Mesenteric fat pad (tissue), 1 donor: ENCODE measurements at places on chromosomes 6 and 20. TPM values are rescaled to one million over a fixed set of nuclear protein-coding genes. Genes with fewer than 3 reads are reported as not detected.

The SMOC2 gene
- total RNA-seq, result 46.3 TPM

The SNAI1 gene
- total RNA-seq, result 19.1 TPM

The COL9A3 gene
- 0.42 TPM for total RNA-seq

The PRSS16 gene
- 0.19 TPM for total RNA-seq

The FOXF2 gene
- total RNA-seq, result 2.7 TPM

The COL11A2 gene
- total RNA-seq, result 0.67 TPM

The POLR3F gene
- total RNA-seq, result 7.5 TPM

The TXLNB gene
- 0.61 TPM for total RNA-seq

The TGM3 gene
- total RNA-seq, result not detected

The ADGRF5 gene
- total RNA-seq, result 71.1 TPM

The SCRT2 gene
- not detected for total RNA-seq

The NRSN1 gene
- not detected for total RNA-seq

The RAD21L1 gene
- not detected for total RNA-seq

The UBE2V1 gene
- total RNA-seq, result 89.0 TPM

The SLC22A1 gene
- 3.4 TPM for total RNA-seq

The CLDN20 gene
- total RNA-seq, result not detected

The SYCP2L gene
- 0.93 TPM for total RNA-seq

The HLA-C gene
- total RNA-seq, result 425 TPM

The OXT gene
- total RNA-seq, result 1.5 TPM

The ABHD16A gene
- 38.8 TPM for total RNA-seq

The METTL24 gene
- 1.2 TPM for total RNA-seq

The TOMM6 gene
- 123 TPM for total RNA-seq

The LIN28B gene
- total RNA-seq, result not detected

The SLC32A1 gene
- not detected for total RNA-seq

The IGF2R gene
- total RNA-seq, result 111 TPM

The OR2B2 gene
- total RNA-seq, result not detected

The MLIP gene
- 0.29 TPM for total RNA-seq

The CRISP2 gene
- not detected for total RNA-seq

The PRR18 gene
- 1.0 TPM for total RNA-seq

The ANKEF1 gene
- total RNA-seq, result 4.9 TPM

The SAMD3 gene
- 0.84 TPM for total RNA-seq

The TTK gene
- 0.58 TPM for total RNA-seq

The KPNA5 gene
- 13.5 TPM for total RNA-seq

The PDYN gene
- total RNA-seq, result not detected

The SYTL3 gene
- 4.1 TPM for total RNA-seq

The CEP250 gene
- 19.3 TPM for total RNA-seq

The REPS1 gene
- 34.5 TPM for total RNA-seq

The CD24 gene
- total RNA-seq, result 2.1 TPM

The PRL gene
- total RNA-seq, result 0.58 TPM

The TNNC2 gene
- 0.74 TPM for total RNA-seq

The PROKR2 gene
- not detected for total RNA-seq

The OPRM1 gene
- total RNA-seq, result not detected

The NFATC2 gene
- 9.3 TPM for total RNA-seq

The VPS16 gene
- total RNA-seq, result 42.0 TPM

The PPIL4 gene
- 23.0 TPM for total RNA-seq

The NRSN2 gene
- total RNA-seq, result 21.3 TPM

The AKAP7 gene
- total RNA-seq, result 12.2 TPM

The EDN3 gene
- not detected for total RNA-seq

The CGA gene
- not detected for total RNA-seq
